Stimulated activated CD4-positive, alpha-beta T cell treated with anti-CD3 and anti-CD28 coated beads, TNF-alpha, amount 100 ng/mL, for 1 hour (primary cell): ENCODE measurements at places on chromosomes 5 and 9.

GRCh38 chr5:116514421-116514970, 60.1 kb downstream of the SEMA6A start:
- no peak for DNase-seq

DNA sequence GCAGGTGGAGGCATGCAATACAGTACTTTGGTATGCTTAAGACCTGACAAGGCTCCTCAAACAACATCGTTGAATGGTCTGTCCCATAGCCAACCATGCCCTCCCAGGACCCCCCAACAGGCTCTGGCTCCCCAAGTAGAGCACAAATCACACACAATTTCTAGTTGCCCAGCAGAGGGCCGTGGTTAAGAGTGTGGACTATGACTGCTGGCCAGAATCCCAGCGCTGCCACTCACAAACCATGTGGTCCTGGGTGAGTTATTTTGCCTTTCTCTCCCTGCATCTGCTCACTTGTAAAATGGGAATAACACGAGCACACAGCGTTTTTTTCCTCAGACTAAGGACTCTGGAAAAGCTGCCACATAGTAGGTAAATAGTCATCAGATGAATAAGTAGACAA, 6.5 kb downstream of the CKMT2 start:
- no peak for DNase-seq

DNA sequence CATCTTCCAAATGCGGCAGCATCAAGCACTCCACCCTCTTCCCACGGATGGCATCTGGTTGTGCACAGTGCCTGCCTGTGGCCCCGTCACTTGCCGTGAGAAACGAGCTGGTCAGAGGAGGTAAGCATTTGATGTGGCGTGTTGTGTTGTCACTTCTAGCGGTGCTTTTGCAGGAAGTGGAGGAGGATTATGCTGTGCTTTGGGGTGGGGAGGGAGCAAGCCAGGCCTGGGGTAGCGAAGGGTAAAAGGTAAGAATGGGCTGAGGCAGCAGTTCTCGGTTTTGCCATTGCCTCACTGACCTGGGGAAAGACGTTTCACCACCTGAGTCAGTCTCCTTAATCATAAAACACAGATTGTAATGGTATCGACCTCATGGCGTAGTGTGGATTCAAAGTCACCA, 2.3 kb upstream of the POMT1 start:
- peak; percentile 50 for DNase-seq

- DNase-seq: no peak
These were observed 119.8 kb upstream of the PANK3 start for GRCh38 chr5:168699002-168699401.

- no peak for DNase-seq
These were observed 8.9 kb downstream of the IRF1 start for GRCh38 chr5:132481596-132482211.

GRCh38 chr9:108049026-108049607, 559.5 kb upstream of the KLF4 start:
- DNase-seq: no peak

- no peak for DNase-seq
These were observed 241.5 kb upstream of the CDH18 start for GRCh38 chr5:20229303-20230005.

GRCh38 chr5:160049099-160049498, 40.2 kb downstream of the TTC1 start:
- no peak for DNase-seq

GRCh38 chr9:93895535-93895934, 59.6 kb downstream of the BARX1 start:
- DNase-seq: no peak

DNA sequence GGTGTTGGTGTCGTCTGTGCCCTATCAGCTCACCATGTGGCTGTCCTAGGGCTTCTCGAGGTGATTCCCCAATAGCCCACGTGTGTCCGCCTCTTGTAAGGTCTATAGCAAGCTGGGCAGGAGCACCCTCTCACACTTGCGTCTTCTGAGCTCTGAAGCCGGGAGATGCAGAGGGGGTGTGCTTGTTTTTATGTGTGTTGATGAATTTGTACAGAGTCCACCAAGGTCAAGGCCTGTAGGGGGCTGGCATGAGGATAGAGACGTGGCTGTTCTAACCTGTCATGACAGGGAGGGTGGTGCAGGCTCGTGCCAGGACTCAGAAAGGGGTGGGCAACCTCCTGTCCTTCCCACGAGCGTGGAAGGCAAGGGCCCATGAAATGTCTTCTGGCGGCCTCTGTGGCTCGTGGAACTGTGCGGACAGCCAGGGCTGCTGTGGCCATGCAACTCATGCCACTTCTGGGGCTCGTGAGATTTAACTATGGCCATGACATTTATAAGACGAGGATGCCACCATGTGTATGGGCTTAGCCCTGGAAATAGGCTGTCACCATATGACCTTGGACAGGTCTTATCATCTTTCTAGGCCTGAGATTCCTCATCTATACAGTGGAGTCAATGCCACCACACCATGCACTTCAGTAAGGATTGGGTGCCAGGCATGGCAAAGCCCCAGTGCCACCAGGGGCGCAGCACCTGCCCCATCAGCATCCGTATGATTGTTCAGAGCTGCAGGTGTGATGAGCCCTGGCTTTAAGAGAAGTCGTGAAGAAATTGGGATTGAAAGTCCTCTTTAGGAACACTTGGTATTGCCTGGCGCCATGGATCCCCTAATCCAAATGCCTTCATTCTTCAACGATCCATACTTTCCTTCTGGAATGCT, 2.3 kb upstream of the OLFM1 start:
- no peak for DNase-seq

DNA sequence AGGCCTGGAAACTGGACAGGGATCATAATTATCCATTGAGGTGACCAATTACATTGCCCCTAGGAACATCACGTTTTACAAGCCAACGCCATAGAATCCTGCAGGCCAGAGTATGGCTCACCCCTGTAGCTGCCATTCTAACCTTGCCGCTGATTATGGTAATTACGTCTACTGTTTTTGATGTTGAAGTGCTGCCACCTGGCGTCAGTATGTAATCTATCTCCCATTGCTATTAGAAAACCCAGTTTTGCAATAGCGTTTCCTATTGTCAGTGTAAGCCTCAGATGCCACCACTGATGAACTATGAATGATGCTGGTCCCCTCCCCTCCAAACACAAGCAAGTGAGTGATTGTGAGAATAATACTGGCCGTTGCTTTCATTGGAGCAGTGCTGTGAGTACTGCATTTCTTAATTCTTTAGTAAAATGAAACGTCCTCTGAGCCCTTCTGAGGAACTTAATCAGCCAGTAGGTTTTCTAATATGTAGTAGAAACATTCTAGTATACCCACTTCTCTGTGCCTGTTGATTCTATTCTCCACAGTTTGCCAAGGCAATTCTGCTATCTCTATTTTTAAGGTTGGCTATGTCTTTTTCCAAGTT, 100.5 kb upstream of the NMUR2 start:
- DNase-seq: no peak

DNA sequence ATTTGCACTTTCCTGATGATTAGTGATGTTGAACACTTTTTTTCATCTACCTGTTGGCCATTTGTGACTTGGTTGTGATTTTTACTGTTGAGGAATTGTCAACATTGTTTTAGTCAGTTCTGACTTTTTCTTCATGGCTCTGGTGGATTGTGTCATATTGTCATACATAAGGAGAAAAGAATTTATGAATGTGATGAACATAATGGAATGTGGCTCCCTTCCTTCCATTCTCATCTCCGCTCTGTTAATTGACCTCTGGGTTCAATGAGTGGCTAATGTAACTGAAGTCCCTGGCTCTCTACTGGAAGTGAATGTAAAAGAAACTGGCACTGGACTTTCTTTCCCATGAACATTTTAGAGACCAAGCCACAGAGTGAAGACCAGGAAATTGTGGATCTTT, 49.2 kb downstream of the KIAA1958 start:
- no peak for DNase-seq

DNA sequence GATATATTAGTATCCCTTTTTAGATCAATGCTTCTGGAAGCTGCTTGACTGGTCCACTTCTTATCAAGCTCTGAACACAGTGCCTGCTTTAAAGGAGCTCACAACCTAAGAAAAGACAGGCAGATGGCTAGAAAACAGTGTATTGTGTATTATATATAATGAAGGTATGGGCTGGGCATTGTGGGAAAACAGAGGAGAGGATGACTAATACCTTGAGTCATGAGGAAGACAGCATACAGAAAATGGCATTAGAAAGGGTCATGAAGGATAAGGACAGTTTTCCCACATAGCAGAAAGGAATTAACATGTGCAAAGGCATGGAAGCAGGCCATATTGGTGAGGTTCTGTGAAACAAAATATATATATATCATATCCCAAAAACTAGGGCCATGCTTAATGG, 309.6 kb downstream of the MLLT3 start:
- DNase-seq: no peak

DNA sequence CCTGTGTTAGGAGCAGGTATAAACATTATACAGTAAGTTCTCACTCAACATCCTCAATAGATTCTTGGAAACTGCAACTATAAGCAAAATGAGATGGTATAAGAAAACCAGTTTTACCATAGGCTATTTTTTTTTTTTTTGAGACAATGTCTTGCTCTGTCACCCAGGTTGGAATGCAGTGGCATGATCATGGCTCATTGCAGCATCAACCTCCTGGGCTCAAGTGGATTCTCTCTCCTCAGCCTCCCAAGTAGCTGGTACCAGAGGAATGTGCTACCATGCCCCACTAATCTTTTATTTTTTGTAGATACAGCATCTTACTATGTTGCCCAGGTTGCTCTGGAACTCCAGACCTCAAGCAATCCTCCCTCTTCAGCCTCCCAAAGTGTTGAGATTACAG, 50.1 kb upstream of the ADRB2 start:
- no peak for DNase-seq

DNA sequence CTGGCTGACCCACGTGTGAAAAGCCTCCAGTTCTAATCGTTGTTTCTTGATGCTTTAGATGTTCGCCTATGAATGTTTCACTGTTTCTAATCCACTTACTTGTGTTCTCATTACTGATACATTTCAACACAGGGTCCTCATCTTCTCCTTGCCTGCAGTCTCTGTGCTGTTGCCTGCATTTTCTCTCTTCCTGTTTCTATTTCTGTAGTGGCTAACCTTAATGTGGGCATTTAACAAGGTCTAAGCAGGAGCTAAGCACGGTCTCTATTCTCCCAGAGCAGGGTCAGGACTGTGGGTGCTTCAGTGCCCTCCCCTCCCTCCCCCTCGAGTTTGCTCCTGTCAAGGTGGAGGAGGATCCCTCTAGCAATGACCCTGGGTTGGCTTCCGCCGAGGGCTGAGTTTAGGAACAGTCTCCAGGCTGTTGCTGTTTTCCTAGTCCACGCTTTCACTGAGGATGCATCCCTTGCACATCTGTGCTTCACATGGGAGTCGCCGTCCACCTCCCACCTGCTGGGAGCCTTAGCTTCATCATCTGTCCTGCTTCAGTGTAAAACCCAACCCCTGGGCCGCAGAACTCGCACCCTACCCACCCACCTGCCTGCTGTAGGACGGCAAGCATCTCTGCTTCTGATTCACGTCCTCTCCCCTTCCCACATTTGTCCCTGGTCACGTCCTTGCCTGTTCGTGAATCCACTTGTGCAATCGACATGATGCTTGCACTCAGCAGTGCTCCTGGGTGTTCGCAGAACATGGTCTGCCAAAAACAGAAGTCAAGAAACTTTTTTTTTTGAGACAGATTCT, 2.4 kb upstream of the EXOC3 start:
- no peak for DNase-seq

DNA sequence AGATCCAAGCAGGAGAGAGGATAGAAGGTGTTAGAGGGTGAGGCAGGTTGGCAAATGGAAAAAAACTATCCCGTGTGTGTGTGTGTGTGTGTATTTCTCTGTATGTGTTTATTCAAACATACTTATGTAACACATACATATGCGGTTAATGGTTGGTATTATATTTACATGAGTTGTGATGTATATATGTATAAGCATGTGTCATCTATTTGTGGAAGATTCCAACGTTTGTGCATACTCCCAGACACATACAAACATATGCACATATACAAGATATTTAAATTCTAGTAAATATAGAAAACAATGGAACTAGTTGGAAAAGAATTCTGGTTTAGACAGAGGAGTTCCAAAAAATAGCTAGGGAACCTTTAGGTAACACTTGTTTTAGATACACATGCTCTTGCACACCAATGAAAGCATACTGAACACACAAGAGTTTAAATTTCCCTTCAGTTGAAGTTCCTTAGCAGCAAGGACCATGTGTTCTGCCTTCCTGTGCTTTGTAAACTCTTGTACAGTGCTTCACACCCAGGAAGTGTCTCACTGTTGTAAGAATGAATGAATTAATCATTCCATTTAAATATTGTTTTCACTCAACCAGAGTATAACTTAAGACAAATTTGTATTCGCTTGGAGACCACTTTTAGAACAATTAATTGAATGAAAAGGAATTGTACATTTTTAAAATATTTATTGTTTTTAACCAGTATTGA, 257.8 kb downstream of the FER start:
- no peak for DNase-seq

- no peak for DNase-seq
These were observed 5.3 kb downstream of the SPEF2 start for GRCh38 chr5:35622974-35623373.

GRCh38 chr9:23552876-23553601, 273.0 kb downstream of the ELAVL2 start:
- no peak for DNase-seq

GRCh38 chr5:18792145-18792544, 1157.9 kb downstream of the TAF11L14 start:
- no peak for DNase-seq

DNA sequence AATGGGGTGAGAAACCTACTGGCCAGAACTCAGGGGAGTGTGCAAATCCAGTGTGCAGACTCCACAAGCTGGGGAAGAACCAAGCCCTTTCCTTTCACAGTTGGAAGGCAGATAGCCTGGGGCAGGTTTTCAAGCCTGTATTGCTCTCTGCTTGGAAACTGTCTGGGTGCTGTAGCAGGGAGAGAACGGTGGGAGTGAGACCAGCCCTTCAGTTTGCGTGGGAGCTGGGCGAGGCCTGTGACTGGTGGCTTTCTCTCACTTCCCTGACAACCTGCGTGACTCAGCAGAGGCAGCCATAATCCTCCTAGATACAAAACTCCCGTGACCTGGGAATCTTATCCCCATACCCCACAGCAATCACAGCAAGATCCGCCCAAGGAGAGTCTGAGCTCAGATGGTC, 44.9 kb upstream of the SNCAIP start:
- no peak for DNase-seq

DNA sequence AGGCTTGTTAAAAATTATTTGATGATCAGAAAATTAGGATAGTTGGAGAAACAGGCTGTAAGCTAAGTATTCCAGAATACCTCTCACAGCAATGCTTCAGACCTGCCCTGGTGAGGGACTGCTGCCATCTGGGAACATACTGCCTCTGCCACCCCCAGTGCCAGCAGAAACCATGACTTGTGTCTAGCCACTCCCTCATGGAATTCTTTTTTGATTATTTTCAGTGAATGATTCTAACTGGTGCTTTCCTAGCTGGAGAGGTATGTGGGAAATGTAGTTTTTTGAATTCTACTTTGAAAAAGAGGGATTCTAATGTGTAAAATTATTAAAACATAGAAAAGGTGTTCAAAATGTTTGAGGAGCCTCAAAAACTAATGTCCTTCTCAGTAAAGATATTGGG, 126.3 kb downstream of the HMHB1 start:
- DNase-seq: no peak

- no peak for DNase-seq
These were observed 49.5 kb upstream of the CD180 start for GRCh38 chr5:67246108-67246507.

- DNase-seq: no peak
These were observed 16.7 kb upstream of the CD74 start for GRCh38 chr5:150429410-150429873.

- no peak for DNase-seq
These were observed 1.2 kb downstream of the CARD6 start for GRCh38 chr5:40842351-40842750.
